ENCODE measurements at places on chromosomes 5 and 9.
A peak's percentile ranks its signal among the peaks of the same experiment; 100 is the strongest.

- DNase-seq: no peak
Observed at GRCh38 chr9:125495172-125496119, 211.6 kb downstream of the MAPKAP1 start.

GRCh38 chr9:3676766-3677165 lies 151.0 kb upstream of the RFX3 start:
- DNase-seq: no peak

DNA sequence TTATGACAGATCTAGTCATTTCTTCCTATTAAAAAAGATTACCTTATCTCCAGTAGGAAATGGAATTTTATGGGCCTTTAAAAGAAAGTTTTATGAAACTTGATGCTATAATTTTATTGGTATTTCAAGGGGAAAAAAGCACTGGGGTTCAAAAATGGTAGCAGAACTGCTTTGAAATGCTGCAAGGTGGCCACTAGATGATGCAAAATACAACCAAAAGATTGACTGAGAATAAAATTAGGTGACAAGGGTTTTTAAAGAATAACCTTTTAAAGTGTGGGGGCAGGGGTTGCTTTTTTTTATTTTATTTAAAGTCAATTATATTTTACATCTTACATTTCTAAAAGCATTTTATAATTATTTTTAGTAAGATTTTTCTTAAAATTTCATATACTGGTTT lies 61.7 kb downstream of the KLF9 start:
- DNase-seq: peak; percentile 10

GRCh38 chr9:92008041-92008440 lies 58.0 kb upstream of the ROR2 start:
- DNase-seq: no peak

DNA sequence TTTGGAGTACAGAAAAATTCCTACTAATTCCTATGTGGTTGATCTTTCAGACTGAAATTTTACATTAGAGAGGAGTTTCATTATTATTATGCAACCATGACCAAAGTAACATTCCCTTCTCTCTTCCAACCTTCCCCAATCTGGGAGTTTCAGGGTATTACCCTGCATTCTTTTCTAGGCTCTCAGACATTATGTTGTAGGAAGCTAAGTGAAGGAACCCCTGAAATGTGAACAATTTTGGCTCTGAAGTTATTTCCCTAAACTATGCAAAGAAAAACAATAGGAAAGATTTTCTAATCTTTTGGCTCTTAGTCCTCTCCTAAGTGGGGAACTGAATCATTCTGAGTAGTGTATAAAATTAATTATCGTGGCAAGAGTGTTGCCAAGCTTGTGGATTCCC lies 63.3 kb upstream of the ZFAND5 start:
- DNase-seq: no peak

DNA sequence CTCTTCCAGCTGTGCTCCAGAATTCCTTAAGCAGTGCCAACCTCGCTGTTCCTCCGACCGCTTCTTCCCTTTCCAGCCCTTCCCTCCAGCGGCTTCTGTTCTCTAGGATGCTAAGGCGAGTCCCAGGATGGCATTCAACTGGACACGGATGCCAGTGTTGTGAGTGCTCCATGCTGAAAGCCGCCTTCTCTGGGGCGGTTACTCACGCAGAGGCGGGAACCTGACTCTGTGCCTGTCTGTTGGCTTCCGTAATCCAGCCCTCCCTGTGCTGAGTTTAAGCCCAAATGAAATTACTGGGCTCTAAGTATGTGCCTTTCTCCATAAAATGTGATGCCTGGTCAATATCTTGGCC lies 20.2 kb downstream of the COL5A1 start:
- no peak for DNase-seq

DNA sequence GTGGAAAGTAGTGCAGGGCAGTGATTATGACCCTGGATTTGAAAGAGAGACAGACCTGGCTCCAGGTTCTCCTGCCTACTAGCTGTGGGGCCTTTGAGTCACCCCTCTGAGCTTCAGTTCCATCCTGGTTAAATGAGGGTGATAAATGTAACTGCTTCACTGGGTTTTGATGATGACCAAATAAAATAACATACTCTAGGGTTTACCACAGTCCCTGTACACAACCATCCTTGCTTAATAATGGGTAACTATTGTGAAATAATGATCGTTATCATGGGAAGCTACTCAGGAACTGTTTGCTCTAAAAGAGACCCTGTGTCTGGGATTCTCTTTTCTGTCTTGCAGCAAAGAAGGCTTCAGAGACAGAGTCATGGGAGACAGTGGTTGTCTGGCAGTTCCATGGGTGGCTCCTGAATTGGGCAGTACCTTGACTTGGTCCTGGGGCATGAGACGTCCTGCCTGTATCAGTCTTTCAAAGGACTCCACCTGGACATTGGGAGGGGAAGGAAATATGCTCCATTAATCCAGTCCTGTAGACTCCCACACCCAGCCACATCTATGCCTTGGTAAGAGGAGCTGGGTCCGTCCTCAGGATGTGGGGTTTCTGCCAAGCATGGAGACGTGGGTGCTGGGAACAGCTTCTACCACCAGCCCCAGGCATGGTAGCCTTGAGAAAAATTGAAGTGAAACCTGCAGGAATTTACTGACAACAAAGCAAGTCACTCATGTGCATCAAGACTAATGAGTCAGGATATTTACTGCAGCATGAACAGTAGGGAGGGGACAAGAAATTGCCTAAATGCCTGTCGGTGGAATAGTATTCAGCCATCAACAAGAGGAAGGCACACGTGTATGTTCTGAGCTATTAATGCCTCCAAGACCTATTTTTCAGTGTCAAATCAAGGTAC lies 23.4 kb downstream of the AKNA start:
- DNase-seq: no peak

GRCh38 chr9:137299203-137299565 lies 2.9 kb downstream of the NRARP start:
- DNase-seq: no peak

- no peak for DNase-seq
Observed at GRCh38 chr5:142749321-142749720, 20.9 kb upstream of the ARHGAP26 start.

DNA sequence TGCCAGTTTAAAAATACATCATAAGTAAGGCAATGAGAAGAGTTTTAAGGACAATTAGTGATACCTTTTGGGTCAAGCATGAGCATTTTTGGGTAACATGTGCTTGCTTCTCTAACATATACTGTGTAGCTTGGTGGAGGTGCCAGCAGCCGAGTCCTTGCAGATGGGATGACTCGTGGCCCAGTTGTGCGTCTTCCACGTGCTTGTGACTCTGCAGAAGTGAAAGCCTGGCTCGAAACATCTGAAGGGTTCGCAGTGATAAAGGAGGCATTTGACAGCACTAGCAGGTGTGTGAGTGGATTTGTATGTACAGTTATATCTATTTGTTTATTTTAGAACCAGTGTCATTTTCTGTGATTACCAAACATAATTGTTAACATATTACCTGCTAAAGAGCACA lies 18.2 kb downstream of the HMGCR start:
- DNase-seq: no peak

DNA sequence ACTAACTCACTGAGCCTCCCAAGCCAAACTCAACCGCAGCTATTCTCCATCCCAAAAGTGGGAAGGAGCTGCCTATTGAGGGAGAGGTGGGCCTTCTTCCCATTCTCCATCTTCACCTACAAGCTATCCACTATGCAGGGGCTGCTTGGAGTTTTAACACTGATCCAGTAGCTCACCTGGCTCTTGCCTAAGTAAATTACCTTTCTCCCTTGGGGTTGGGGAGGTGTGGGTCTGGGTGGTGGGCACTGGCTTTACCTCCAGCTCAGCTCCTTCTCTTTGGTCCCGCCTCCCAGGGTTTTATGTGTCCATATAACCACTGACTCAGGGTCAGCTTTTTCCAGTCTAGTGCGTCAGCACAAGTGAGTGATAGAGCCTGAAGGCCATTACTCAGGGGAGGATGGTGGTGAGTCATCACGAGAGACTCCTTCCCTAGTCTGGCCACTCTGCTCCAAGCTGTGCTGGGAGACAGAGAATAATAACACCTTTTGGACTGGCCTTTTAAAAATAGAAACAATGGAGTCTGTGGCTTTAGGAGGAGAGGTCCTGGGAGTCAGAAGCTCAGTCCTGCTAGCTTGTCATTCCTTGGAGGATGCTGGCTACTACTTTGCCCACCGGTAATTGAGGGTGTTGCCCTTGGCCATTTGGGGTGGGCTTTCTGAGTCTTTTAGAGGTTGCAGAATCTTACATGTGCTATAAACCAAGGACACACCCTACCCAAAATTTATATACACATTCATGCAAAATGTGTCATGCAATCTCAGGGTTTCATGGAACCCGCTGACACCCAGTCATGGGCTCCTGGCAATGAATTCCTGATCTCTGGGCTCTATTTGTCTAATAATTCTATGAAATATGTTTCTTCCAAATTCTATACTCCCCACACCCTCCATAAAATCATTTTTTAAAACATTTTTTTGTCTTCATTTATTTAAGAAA lies 35.6 kb upstream of the ATP6V1G1 start:
- no peak for DNase-seq

DNA sequence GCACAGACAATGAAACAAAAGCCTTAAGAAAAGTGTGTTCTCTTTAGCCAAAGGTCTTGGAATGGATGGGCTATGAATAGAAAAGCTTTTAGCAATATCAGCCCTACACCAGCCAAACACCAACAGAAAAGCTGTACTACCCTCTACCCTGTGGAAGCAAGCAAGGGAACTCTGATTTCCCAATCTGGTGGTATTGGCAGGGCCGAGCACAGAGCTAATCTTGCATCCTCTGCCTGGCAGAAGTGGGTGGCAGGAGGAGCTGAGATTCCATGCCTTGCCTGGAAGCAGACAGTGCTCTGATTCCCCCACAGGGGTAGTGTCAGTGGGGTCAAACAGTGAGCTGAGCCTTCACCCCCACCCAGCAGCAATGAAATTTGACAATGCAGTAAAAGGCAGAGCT lies 29.6 kb upstream of the ZNF782 start:
- no peak for DNase-seq

DNA sequence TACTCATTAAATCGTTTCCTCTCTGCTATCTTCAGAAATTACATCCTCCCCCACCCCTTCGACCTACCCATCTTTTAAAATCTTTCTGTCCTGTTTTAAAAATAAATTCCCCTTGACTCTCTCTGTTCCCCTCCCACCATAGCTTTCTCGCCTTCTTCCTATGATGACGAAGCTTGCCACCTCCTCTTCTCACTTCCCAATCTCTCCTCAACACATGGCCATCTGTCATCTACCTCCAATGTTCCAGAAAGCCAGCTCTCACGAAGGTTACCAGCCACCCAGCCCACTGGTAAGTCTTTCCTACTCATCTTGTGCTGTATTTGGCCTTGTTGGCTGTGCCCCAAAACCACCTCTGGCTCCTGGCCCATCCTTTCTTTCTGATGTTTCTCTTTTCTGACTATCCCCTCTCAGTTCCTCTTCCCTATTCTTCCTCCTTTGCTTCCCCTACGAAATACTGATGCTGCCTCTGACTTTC lies 346.3 kb downstream of the ENC1 start:
- no peak for DNase-seq

DNA sequence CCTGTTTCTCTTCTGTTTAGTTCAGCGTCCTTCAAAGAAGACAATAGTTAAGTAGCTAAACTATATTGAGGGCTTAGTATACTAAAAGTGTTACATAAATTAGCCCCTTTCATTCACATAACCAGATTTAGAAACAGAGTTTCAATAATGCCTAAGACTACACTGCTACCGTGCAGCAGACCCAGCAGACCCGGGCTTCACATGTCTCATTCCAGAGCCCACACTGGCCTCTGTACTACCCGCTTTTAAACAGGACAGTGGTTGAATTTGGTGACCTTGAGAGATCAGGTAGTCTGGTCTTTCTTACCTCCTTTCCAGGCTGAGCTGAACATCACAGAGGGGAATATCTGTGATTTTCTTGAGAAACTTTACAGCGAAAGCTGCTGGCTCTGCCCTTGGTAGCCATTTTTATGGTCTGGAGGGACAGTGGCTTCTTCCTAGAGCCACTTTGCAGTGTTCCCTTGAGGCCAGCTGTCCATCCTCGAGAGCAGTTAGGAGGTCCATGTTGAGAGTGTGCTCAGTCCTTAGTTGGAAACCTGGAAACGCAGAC lies 56.5 kb downstream of the SLC22A5 start:
- no peak for DNase-seq

GRCh38 chr9:122396614-122397148 lies 25.9 kb downstream of the PTGS1 start:
- no peak for DNase-seq

DNA sequence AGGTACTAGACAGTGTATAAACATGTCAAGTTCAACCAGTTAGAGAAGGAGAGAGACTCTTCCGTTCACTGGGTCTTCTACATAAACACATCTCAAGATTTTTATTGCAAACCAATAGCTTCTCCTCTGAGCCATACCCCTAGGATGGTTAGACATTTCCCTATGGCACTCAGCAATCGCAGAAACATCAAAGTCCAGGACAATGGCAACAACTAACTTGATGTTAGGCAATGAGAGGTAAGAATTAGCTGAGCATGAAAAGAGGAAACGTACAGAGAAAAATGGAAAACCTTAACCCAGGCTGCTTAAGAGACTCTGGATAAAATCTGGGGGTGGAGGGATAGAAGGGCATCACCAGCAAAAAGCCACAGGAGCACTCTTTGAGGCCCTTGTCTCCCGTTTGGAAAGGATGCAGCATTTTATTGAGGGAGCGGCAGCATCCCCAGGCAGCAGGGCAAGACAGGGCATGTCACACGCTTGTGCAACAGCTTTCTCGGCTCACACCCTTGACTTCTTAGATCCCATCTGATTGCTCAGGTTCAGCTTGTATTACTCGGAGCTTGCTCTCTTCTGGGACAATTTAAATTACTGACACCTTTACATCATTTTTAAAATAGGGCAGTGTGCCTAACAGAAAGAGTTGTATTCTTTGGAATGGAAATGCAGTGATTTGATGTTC lies 8.6 kb upstream of the PSAT1 start:
- DNase-seq: no peak

- DNase-seq: no peak
Observed at GRCh38 chr5:21142791-21143190, 1154.8 kb upstream of the CDH18 start.
